ENCODE measurements at places on chromosomes 1 and 21. TPM values are rescaled to one million over a fixed set of nuclear protein-coding genes. Genes with fewer than 3 reads are reported as not detected.

DNA sequence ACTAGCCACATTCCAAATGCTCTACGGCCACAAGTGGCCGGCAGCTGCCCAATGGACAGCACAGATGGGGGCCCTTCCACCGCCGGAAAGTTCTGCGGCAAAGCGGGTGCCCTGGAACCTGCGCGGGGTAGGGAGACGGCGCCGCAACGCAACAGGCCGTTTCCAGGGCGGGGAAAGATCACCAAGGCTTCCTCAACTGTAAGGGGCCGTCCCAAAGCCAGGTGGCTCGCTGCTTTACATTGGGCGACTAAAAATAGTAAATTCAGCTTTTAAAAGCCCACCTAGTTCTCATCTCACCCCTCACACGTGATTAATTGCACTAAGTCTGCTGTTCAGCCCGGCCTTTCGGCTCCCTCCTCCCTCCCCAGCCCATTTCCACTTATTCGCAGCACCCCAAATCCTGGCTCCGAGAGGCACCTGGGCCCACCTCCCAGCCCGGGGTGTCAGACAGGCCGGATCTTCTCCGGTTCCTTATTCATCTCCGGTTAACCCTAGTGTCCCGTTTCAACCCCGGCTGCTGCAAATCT, 643 bp downstream of the CFAP298 start:
- peaks cover 4% of the 10 kb centered on the region for H3K4me1 ChIP-seq
- peak overlapping the region; percentile 95 for H3K27ac ChIP-seq
- peaks cover 16% of the 10 kb centered on the region for H3K27me3 ChIP-seq
- peak; percentile 62 for DNase-seq

The PRDM15 gene
- total RNA-seq: 8.8 TPM

The HORMAD1 gene
- not detected for total RNA-seq

GRCh38 chr1:15282810-15283474, 35.9 kb downstream of the FHAD1 start:
- H3K36me3 ChIP-seq: no peaks in the 10 kb centered on the region
- DNase-seq: no peak
- no peak overlapping the region for H3K27ac ChIP-seq
- H3K27me3 ChIP-seq: no peaks in the 10 kb centered on the region
- peaks cover 7% of the 10 kb centered on the region for H3K4me1 ChIP-seq

DNA sequence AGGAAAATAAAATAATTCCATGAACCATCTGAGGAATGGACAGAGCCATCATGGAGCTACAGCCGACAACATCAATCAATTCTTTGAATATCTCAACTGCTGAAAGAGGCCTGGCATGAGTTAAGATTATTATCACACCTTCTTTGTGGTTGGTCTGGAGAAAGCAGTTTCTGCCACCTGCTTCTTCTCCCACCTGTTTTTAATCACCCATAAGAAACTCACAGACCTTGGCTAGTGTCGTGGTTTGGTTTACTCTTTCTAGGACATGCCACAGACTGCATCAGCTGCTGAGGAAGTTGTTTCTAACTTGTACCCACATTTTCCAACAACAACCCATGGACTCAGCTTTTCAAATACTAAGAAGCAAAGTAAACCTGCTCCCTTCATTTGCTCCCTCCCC, 65.6 kb downstream of the NTPCR start:
- DNase-seq: no peak
- H3K36me3 ChIP-seq: peaks cover 29% of the 10 kb centered on the region
- no peak overlapping the region for H3K4me3 ChIP-seq
- no peaks in the 10 kb centered on the region for H3K27me3 ChIP-seq
- H3K27ac ChIP-seq: no peak overlapping the region
- H3K4me1 ChIP-seq: peaks cover 32% of the 10 kb centered on the region

DNA sequence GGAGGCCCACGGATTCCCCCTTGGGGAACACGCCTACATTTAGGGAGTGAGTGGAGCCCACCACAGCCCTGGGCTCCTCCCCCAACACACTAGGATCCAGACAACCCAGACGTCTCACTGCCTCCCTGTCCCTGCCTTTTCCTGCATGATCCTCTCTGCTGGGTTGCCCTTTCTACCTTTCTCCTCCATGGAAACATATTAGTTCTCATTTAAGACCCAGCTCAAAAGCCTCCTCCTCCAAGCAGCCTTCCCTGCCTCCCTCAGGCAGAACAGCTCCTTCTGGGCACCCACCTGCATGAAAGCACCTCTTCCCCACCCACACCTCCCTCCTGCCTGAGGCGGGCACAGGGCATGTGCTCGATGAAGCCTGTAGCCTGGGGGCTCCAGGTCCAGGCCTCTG, 10.7 kb downstream of the COL8A2 start:
- H3K27me3 ChIP-seq: peaks cover 12% of the 10 kb centered on the region
- peaks cover 7% of the 10 kb centered on the region for H3K4me1 ChIP-seq
- DNase-seq: no peak
- H3K36me3 ChIP-seq: no peaks in the 10 kb centered on the region

- H3K36me3 ChIP-seq: no peaks in the 10 kb centered on the region
- H3K27ac ChIP-seq: peak overlapping the region; percentile 89
- DNase-seq: no peak
- peaks cover 49% of the 10 kb centered on the region for H3K4me1 ChIP-seq
- peaks cover 4% of the 10 kb centered on the region for H3K27me3 ChIP-seq
- peak overlapping the region; percentile 12 for H3K4me3 ChIP-seq
Measured at GRCh38 chr1:8097077-8097799, 71.1 kb upstream of the ERRFI1 start.

The PPIAL4G gene
- total RNA-seq: not detected

The TEX38 gene
- total RNA-seq: not detected

GRCh38 chr1:41391834-41392527, 30.7 kb downstream of the FOXO6 start:
- H3K4me3 ChIP-seq: no peak overlapping the region
- no peak for DNase-seq
- H3K36me3 ChIP-seq: no peaks in the 10 kb centered on the region
- H3K4me1 ChIP-seq: peaks cover 60% of the 10 kb centered on the region
- peaks cover 22% of the 10 kb centered on the region for H3K27me3 ChIP-seq

- no peak overlapping the region for H3K27ac ChIP-seq
- no peaks in the 10 kb centered on the region for H3K27me3 ChIP-seq
- DNase-seq: no peak
- no peak overlapping the region for H3K4me3 ChIP-seq
Measured at GRCh38 chr1:218363141-218363540, 18.0 kb downstream of the TGFB2 start.

DNA sequence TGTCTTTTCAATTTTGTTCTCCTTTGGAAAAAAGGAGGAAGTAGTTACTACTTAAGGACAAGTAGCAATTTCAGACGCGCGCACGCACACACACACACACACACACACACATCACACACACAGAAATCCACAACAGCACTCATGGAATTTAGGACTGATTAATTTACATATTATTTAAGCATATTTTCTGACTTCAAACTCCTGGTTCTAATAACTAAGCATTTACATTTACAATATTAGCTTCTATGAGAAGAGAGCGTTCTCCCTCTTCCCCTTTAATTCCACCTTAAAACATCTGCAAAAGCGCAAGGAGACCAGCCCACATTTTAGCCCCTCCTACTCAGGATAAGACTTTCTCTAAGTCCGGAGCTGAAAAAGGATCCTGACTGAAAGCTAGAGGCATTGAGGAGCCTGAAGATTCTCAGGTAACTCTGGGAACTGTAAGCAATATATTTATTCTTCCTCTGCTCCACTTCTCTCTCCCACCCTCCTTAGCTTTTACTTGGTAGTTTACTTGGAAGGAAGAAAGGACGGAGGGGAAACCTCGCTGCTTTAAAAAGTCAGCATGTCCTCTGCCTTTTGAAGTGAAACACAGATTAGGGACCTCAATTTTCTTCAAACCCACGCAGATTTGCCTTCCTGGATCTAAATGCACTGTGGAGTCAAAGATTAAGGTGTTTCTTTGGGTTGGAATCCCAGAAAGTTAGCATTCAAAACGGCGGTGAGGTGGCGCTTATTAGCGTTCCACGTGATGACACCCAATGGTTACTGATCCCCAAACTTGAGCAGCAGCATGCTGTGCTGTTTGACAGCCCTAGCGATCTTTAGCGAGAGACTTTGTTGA, at the start of gene PLA2G4A:
PLA2G4A (plus strand) TSS at position 339 of the 844 bp plus-strand sequence. CDS start 25,406 bp downstream, outside the sequence.
- H3K4me3 ChIP-seq: peak within 1 kb of the TSS; percentile 92
- no peak for DNase-seq
- H3K27me3 ChIP-seq: peaks cover 4% of the 10 kb centered on the region
- peak within 1 kb of the TSS; percentile 74 for H3K27ac ChIP-seq
- H3K36me3 ChIP-seq: no peaks in the 10 kb centered on the region

- no peak overlapping the region for H3K4me3 ChIP-seq
- H3K27me3 ChIP-seq: peaks cover 3% of the 10 kb centered on the region
- no peaks in the 10 kb centered on the region for H3K4me1 ChIP-seq
- H3K27ac ChIP-seq: no peak overlapping the region
- DNase-seq: no peak
- no peaks in the 10 kb centered on the region for H3K36me3 ChIP-seq
Measured at GRCh38 chr21:37871121-37871862, 45.0 kb downstream of the KCNJ6 start.

The DISC1 gene
- total RNA-seq: 4.7 TPM

DNA sequence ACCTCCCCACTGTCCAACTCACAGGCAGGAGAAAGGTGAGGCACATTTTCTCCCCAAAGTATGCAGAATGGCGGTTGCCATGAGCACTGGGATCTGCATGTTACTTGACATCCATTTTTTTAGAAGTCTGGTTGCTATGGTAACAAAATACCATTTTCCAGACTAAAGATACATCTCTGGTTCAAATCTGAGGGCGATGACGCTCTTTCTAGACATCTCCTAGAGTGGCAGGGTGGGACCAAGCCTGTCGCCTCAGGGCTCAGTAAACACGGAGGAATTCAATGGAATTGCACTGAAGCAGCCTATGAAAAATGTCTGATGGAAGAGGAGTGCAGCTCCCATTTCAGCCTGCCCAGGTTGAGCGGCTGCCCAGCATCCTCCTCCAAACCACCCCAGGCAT, 21.5 kb upstream of the FAM43B start:
- H3K4me3 ChIP-seq: no peak overlapping the region
- DNase-seq: no peak
- peaks cover 11% of the 10 kb centered on the region for H3K4me1 ChIP-seq
- peaks cover 80% of the 10 kb centered on the region for H3K27me3 ChIP-seq
- H3K36me3 ChIP-seq: no peaks in the 10 kb centered on the region
- peak overlapping the region; percentile 77 for H3K27ac ChIP-seq

GRCh38 chr1:117014209-117014608, 12.6 kb downstream of the CD101 start:
- no peak overlapping the region for H3K27ac ChIP-seq
- H3K36me3 ChIP-seq: no peaks in the 10 kb centered on the region
- no peak for DNase-seq
- no peak overlapping the region for H3K4me3 ChIP-seq

DNA sequence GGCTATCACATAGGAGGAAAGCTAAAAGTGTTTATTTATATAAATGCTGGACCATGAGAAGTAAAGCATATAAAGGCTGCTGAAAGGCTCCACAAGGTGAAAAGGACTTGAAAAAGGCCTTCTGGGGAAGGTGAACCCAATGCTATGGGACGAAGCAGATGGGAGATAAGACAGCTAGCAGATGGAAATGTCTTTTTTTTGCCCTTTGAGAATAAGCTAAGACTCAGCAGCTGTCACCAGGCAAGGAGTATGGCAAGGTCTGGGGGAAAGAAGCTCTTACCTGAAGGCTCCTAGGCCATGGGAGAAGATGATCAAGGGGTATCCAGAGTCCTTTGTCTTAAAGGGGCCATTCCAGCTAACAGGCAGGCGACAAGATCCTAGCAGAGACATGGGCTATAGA, 9.9 kb downstream of the PAFAH2 start:
- H3K27ac ChIP-seq: no peak overlapping the region
- H3K4me3 ChIP-seq: no peak overlapping the region
- no peaks in the 10 kb centered on the region for H3K27me3 ChIP-seq
- DNase-seq: no peak
- peaks cover 11% of the 10 kb centered on the region for H3K4me1 ChIP-seq
- peaks cover 16% of the 10 kb centered on the region for H3K36me3 ChIP-seq

DNA sequence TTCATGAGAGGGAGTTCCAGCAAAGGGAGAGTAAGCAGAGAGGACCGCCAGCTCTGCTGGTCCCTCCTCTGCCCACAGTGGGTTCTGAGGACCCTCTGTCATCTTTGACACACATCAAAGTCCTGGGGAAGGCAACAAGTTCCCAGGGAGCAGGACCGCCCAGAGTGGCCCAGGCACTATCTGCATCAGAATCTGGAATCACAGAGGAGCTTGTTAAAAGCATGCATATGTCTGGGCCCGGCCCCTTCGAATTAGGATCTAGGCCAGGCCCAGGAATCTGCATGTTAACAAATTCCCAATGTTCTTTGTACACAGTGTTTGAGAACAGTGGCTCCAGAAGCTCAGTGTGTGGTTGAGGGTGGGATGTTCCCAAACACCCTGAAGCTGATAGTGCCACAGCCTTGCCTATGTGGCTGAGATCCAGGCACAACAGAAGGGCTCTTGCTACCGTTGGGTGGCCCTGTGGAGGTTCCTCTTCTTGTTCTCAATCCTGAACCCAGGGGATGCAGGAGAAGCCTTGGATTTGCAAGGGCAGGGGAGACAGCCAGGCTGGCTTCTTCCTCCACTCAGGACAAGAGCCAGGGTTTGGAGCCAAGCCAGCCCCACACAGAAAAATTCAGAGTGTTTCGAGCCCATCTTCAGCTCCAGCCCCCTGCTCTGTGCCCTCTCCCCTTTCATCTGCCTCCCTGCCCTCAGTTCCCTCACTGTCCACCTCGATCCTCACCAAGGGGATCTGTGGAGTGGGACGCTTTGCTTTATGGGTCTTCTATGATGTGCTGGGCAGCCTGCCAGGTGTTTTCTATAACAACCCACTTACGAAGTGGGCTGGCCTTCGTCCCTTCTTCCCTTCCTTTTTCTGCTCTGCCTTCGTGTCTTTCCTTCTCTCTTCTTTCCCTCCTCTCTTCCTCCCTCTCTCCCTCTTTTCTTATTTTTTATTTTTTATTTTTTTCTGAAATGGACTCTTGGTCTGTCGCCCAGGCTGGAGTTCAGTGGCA, 129.0 kb upstream of the TMPRSS2 start:
- DNase-seq: no peak
- H3K27ac ChIP-seq: no peak overlapping the region
- peaks cover 5% of the 10 kb centered on the region for H3K36me3 ChIP-seq
- peaks cover 11% of the 10 kb centered on the region for H3K27me3 ChIP-seq
- H3K4me1 ChIP-seq: peaks cover 26% of the 10 kb centered on the region

- no peak overlapping the region for H3K4me3 ChIP-seq
- H3K4me1 ChIP-seq: no peaks in the 10 kb centered on the region
- peaks cover 6% of the 10 kb centered on the region for H3K27me3 ChIP-seq
- H3K36me3 ChIP-seq: no peaks in the 10 kb centered on the region
- no peak overlapping the region for H3K27ac ChIP-seq
Measured at GRCh38 chr1:4626560-4627319, 27.7 kb upstream of the AJAP1 start.

GRCh38 chr1:228935855-228936727, 200.8 kb downstream of the RHOU start:
- DNase-seq: no peak
- no peaks in the 10 kb centered on the region for H3K27me3 ChIP-seq
- H3K4me3 ChIP-seq: no peak overlapping the region
- H3K4me1 ChIP-seq: peaks cover 53% of the 10 kb centered on the region

The C1QB gene
- total RNA-seq: not detected

Data from type B pancreatic cell (in vitro differentiated cells).